Activated CD4-positive, alpha-beta T cell treated with anti-CD3 and anti-CD28 coated beads for 1 hour (primary cell): ENCODE measurements at places on chromosomes 1 and 21.

DNA sequence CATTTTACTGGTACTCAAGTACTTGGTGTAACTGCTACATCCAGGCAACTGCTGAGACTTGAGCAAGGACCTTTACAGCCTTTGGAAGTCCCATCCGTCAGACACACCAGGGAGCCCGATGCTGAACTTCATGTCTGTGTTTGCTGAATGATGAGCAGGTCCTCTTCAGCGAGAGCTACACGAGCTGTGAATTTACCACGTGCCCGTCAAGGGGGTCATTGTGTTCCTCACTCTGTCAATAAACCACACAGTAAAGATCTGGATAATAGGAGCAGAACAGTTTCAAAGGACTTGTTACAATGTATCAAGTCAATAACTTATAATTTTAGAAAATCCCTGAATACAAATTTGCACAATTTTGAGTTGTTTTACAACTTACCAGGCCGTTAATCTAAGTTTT is 427.2 kb downstream of the KIF26B start:
- DNase-seq = no peak

GRCh38 chr1:185646202-185646683 is 87.9 kb upstream of the HMCN1 start:
- DNase-seq = no peak

DNA sequence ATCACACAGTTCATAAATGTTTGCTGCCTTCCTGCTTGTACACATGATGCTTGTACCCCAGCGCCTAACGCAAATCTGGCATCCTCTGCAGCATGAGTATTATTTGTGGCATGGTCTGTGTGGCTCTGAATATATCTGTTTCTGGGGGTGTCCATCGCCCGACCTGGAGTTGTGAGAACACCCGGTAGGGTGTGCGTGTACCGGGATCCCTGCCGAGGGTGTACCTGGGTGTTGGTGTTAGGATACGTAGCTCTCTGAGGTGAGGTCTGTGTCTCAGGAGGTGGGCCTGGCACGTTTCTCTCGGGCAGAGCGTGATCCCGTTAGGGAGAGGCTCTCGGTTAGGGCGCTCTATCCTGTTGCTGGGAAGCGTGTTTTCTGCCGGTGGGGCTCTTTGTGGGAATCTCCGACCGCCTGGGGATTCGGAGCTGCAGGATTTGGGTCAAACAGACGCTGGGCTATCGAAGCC is 10.4 kb upstream of the CDC20 start:
- no peak for DNase-seq

DNA sequence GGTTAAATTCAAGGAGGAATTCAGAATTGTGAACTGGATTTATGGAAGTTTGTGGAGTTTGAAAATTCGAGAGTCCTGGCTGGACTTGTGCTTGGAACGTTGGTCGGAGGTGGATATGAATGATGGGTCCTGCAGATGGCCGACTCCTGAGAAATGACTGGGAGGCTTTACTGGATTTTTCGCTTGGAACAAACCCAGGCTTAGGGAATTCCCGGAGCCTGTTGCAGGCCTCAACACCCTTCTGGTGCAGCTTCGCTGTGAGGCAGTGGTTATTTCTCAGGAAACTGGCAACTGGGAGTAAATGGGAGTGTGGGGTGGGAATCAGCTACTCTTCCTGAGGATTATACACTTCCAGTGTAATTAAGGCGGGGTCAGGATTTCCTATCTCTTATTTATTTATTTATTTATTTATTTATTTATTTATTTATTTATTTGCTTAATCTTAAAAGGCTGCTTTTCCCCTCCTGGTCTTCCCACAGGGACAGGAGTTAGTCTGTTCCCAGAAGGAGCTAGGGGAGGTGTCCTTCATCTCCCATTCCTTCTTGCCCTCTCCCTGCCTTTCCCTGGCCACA is 21.1 kb downstream of the MAPKAPK2 start:
- DNase-seq = no peak

DNA sequence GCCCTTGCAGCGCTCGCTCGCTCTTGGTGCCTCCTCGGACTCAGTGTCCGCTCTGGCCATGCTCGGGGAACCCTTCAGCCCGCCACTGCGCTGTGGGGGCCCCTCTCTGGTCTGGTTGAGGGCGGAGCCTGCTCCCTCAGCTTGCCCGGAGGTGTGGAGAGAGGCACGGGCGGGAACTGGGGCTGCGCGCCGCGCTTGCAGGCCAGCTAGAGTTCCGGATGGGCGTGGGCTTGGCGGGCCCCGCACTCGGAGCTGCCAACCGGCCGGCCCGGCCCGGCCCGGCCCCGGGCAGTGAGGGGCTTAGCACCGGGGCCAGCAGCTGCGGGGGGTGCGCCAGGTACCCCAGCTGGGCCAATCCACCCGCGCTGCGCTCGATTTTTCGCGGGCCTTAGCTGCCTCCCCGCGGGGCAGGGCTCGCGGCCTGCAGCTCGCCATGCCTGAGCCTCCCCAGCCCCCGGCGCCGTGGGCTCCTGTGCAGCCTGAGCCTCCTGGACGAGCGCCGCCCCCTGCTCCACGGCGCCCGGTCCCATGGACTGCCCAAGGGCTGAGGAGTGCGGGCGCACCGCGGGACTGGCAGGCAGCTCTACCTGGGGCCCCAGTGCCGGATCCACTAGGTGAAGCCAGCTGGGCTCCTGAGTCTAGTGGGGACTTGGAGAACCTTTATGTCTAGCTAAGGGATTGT is 217.0 kb upstream of the PKN2 start:
- DNase-seq = no peak

DNA sequence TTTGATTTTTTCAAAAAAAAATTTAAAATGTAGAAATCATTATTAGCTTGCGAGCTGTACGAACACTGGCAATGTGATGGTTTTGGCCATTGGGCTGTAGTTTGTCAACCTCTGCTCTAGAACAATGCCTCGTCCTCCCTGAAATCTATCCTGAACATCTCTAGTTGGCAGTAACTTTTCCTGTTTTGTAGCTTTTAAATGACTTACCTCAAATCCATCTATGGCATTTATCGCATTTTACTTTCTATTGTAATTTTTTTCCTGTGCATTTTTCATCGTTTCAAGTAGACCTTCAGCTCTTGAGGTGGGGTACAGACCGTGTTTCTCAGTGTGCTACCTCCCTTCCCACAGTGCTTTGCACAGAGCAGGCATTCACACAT is 30.4 kb upstream of the A3GALT2 start:
- DNase-seq = no peak

GRCh38 chr1:205980237-205980870 is 22.8 kb downstream of the RAB7B start:
- DNase-seq = no peak

DNA sequence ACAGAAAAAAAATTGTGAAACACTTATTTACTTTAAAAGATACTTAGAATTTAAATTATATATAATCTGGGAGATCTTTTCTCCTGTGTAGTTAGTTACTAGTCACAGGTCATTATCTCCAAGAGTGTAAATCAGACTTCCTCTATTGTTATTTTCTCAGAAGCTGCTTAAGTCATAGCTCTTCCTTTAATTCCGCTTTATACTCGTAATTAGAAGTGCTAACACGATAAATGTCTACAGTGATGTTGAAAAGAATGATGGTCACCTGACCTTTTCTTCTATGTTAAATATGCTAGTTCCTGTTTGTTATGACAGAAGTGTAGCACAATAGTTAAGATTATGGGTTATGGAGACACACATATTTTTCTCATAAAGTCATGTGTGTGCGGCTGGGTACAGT is 123.6 kb downstream of the TGFB2 start:
- no peak for DNase-seq
